ENCODE measurements at places on chromosomes 4 and X.

DNA sequence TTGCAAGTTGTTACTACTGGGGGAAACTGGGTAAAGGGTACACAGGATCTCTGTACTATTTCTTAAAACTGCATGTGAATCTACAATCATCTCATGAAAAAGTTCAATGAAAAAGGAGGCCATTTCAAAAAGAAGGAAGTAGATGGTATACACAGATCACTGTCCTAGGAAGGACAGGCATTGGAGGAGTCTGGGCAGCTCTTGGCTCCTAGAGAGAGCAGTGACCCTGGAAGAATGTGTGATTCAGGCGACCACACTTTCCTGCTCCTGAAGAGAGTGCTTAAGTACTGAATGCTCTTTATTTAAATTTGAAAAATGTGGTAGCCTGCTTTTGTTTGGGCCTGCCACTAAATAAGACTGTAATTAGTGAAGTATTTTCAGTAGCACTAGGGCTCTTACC is 318.1 kb upstream of the CASK start:
- no peak for DNase-seq

GRCh38 chrX:33149085-33149484 is 62.3 kb downstream of the DMD start:
- DNase-seq, result no peak

GRCh38 chrX:77622672-77623071 is 163.3 kb downstream of the ATRX start:
- DNase-seq, result no peak

- DNase-seq, result no peak
These were observed 20.4 kb downstream of the TMEM131L start for GRCh38 chr4:153486281-153487151.

DNA sequence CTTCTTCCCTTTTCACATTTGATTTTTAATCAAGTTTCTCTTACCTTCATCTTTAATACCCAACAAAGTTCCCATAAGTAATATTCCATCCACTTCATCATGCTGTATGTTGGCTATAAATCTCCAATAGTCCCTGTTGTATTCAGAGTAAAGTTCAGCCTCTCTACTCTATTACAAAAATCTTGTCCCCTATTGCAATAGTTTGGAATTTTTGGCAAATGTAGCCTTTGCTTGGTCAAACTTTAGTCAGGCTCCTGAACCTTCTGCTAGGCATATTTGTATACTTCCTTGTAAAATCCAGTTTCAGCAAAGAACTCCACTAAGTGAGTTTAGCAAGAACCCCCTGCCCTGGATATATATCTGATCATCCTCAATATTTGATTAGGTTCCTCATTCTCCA is 54.0 kb upstream of the PACRGL start:
- DNase-seq, result no peak

DNA sequence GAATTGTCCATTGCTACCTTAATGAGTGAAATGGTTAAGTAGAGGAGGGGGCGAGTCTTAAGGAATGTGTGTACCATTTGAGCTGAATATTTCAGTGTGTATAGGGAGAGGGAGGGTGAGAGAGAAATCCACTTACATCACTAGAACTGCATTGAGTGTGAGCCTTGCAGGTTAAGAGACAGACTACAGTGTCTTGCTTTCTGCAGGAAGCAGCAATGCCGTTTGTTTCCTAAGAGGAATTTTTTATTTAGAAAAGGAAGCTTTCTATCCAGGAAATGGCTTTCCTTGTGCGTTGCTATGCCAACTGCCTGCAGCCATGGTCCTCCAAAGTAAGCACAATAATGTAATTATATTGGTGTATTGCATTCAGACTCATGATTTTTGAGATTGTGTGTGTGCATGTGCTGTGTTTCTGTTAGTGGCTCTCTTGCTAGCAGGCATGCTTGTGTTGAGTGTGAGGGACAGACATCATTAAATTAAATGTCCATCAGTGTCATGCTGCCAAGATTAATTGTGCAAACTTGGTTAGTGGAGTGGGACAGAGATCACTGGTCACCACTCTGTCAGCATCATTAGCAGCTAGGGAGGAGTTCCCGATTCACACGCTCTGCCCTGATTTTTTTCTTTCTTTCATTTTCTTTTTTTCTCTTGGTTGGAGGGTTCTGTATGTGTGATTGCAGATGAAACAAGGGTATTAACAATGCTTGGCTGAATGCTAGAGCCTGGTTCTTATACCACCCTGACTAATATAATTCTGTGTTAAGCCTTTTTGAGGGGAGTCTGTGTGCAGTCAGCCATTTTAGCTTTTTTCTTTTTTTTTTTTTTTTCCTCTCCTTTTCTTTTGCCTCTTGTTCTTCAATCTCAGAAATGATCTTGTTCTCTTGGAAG is 164.3 kb downstream of the RAPGEF2 start:
- DNase-seq, result no peak

GRCh38 chr4:183905081-183905592 is at the start of gene STOX2:
TSS of gene STOX2 (plus strand) at chr4:183905307. CDS start at chr4:183906791, 1,484 bp downstream.
- DNase-seq, result no peak

DNA sequence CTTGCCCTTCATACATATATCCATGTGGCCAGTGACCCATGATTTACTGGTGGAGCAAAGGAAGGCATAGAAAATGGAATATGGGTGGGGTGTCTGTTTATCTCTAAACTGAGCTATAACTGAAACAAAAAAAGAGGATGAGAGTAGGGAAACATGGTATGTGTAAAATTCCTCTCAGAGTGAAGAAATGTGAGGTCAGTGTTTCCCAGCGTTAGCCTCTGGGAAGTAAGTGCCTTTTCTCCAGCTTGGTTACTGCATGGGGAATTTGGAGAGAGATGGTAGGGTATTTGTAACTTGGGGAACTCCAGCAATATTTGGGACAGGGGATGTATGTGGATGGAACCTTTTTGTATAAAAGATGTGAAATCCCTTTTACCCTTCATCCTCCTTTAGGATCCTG is 89.4 kb downstream of the AFF1 start:
- DNase-seq, result no peak

DNA sequence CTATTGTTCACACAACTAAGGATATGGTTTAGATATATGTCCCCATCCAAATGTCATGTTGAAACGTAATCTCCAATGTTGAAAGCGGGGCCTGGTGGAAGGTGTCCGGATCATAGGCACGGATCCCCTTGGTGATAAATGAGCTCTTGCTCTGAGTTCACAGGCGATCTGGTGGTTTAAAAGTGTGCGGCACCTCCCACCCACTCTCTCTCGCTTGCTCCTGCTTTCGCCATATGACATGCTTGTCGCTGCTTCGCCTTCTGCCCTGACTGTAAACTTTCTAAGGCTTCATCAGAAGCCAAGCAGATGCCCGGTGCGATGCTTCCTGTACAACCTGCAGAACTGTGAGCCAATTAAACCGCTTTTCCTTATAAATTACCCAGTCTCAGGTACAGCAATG is 128.5 kb downstream of the NFKB1 start:
- no peak for DNase-seq

DNA sequence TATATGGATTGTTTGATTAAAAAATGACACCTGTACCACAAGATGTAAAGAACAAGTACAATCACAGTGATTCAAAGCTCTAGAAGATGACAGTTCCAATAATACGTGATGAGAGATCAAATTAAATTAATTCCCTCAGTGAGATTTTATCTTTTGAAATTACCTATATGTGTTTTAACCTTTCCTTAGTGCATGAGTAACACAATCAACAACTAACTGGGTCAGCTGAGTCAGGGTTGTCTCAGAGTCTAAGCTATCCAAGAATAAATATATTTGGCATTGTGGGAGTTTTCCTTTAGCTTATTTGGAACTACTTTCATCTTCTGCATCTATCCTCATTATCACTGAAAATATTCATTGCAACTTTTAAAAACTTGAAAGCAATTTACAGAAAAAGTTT is 162.8 kb downstream of the WDFY3 start:
- no peak for DNase-seq

DNA sequence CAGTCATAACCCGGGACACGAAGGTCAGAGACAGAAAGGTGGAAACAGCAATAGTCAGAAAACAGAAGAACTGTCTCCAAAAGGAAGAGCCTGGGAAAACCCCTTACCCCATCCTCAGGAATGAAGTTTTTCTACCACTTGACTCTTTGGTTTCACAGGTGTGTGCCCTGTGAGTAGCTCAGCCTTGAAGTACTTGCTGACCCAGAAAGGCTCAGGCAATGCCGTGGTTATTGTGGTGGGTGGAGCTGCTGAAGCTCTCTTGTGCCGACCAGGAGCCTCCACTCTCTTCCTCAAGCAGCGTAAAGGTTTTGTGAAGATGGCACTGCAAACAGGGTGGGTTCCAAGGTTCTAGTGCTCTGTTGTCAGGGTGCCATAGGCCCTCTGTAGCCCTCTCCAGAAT is 24.4 kb downstream of the DGAT2L6 start:
- DNase-seq, result no peak

DNA sequence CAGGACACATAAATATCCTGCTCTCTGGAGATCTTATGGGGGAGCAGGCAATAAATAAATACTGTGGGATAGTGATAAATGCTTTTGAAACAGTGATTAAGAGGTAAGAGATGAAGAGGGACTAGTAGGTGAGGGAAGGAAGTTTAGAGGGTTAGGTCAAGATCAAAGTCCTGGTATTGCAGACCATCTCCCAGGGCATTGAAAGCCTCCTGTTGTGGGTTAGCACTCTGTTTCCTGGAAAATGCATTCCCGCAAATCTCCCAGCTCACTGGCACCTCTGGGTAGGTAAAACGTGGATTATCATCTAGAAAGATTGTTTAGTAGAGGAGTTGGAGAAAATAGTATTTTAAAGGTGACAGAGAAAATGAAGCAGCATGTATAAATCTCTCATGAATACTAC is 2.2 kb downstream of the SNX25 start:
- no peak for DNase-seq

- DNase-seq, result no peak
These were observed 329.7 kb upstream of the GALNT7 start for GRCh38 chr4:172838943-172839342.

GRCh38 chrX:10811111-10811510 is 190.7 kb upstream of the MID1 start:
- no peak for DNase-seq

DNA sequence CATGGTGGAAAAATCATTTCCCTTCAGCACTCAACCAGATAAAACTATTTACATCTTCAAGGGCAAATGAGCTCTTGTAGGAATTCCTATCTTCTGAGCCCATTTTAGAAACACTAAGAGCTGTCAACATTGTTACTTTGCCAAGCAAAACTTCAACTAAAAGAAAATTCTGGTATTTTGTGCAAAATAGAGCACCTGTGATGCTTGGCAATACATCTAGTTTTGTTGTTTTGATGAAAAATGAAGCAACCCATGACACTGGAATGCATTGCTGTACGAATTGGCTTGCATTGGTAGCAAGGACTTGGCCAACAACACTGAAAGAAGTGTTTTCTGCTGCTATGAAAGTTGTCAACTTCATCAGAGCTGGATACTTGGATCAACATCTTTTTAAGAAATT is 194.4 kb downstream of the COX18 start:
- DNase-seq, result no peak

GRCh38 chrX:149568701-149569296 is 18.5 kb downstream of the MAGEA9B start:
- no peak for DNase-seq

DNA sequence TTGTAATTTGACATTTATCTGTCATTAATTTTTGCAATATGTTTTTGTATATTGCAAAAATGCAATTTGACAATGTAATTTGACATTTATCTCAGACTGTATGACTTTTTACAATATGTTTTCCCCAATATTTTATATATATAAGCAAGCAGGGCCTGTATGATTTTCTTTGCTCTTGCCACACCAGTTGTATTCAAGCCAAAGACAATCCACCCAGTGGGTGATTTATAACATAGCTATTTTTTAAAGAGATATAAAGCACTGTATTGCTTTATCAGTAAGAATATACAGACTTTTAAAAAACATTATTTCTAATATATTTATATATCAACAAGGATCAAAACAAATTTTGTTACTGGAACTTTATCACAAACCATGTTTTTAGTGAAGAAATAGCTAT is 47.3 kb downstream of the SLIT2 start:
- DNase-seq, result no peak

GRCh38 chrX:40439625-40440532 is 140.9 kb upstream of the ATP6AP2 start:
- no peak for DNase-seq

- DNase-seq, result no peak
These were observed 37.7 kb downstream of the ARHGAP24 start for GRCh38 chr4:85512446-85513205.

- no peak for DNase-seq
These were observed 273.7 kb downstream of the PTTG2 start for GRCh38 chr4:38233727-38234480.

GRCh38 chr4:10971800-10972401 is 287.3 kb upstream of the CLNK start:
- DNase-seq, result no peak

GRCh38 chrX:143635915-143636314 is at the start of gene SLITRK4:
TSS of gene SLITRK4 (minus strand) at chrX:143636101. CDS start at chrX:143631108, 4,993 bp downstream.
- no peak for DNase-seq

DNA sequence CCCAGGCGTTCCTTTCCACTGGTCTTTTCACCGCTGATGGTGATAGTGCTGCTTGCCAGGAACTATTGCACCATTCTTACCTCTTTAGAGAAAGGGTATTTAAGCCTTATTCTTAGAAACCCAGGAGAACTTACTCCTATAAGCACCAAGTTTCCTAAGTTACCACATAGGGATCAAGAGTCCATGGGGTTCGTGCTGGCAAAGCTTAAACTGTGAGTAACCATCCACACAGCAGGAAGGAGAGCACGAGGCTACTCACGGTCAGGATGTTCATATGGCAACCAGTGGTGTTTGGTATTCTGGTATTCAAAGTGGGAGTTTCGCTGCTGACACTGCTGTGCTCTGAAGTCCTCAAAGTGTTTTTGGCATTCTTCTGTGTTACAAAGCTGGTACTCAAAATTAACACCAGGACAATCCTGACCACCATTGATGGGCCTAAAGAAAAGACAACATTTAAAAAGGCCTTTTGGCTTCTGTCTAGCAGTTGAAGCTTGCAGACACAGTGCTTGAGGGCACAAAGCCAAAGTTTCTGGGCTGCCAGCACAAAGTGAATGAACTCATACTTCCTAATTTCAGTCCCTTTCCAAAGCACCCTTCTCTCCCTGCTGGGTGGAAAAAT is 256.9 kb downstream of the ADAMTS3 start:
- DNase-seq, result no peak

GRCh38 chr4:108933046-108933445 is 170.2 kb upstream of the ETNPPL start:
- DNase-seq, result no peak

GRCh38 chrX:34562006-34562405 is 95.1 kb downstream of the TMEM47 start:
- no peak for DNase-seq

DNA sequence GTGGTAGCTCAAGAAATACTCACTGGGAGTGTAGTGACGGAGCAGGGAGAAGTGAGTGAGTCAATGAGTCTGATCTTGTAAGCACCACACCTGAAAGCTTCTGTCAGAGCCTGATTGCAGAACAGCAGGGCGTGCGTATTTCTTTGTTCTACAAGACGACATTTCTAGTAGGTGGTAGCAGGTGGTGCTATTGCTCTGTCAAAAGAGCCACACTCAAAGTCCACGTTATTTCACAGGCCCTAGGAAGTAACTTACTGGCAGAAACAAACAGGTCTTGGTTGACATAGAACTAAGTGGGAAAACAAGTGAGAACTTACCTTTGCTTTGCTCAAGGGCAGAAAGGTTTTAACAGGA is 46.4 kb upstream of the SPRY1 start:
- no peak for DNase-seq

Measured in stimulated activated CD4-positive, alpha-beta T cell treated with anti-CD3 and anti-CD28 coated beads, TNF-alpha, amount 100 ng/mL, for 48 hours (primary cell).